Mesendoderm (in vitro differentiated cells): ENCODE measurements at places on chromosomes 5 and 9.

GRCh38 chr5:41156739-41157138, 56.6 kb downstream of the C6 start:
- H3K36me3 ChIP-seq, result no peaks in the 10 kb centered on the region
- no peaks in the 10 kb centered on the region for H3K4me1 ChIP-seq
- no peaks in the 10 kb centered on the region for H3K27me3 ChIP-seq

GRCh38 chr5:13648822-13649221, 295.7 kb downstream of the DNAH5 start:
- H3K36me3 ChIP-seq, result no peaks in the 10 kb centered on the region
- H3K4me3 ChIP-seq, result no peak overlapping the region
- no peak for DNase-seq
- H3K4me1 ChIP-seq, result no peaks in the 10 kb centered on the region
- no peak overlapping the region for H3K27ac ChIP-seq
- H3K27me3 ChIP-seq, result no peaks in the 10 kb centered on the region

DNA sequence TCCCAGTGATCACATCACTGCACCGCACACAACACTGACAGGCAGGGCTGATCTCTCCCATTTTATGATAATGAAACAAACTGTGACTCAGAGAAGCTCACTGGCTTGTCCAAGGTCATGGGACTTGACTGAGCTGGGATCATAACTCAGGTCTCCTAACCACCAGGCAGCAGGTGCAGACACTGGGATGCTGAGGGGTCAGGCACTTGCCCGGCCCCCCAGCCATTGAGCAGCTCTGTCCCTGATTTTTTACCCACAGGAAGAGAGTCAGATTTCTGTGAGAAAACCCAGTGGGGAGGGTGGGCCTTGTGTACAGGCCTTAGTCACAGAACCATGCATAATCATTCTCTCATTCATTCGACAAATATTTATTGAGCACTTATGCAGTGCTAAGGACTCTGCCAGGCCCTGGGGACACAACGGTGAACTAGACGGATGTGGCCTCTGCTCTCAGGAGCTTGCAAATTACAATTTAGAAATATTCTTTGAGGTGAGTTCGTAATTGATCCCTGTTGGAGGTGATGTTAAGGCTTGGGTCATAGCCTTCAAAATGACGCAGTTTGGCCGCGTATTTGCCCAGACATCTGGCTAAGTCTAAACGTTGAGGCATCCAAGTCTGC, 54.5 kb upstream of the TGFBR1 start:
- DNase-seq, result no peak
- no peak overlapping the region for H3K4me3 ChIP-seq
- H3K4me1 ChIP-seq, result no peaks in the 10 kb centered on the region

GRCh38 chr5:41181691-41182564, 31.4 kb downstream of the C6 start:
- no peaks in the 10 kb centered on the region for H3K36me3 ChIP-seq
- no peak overlapping the region for H3K27ac ChIP-seq
- H3K4me1 ChIP-seq, result no peaks in the 10 kb centered on the region
- DNase-seq, result peak; percentile 3
- no peaks in the 10 kb centered on the region for H3K27me3 ChIP-seq

DNA sequence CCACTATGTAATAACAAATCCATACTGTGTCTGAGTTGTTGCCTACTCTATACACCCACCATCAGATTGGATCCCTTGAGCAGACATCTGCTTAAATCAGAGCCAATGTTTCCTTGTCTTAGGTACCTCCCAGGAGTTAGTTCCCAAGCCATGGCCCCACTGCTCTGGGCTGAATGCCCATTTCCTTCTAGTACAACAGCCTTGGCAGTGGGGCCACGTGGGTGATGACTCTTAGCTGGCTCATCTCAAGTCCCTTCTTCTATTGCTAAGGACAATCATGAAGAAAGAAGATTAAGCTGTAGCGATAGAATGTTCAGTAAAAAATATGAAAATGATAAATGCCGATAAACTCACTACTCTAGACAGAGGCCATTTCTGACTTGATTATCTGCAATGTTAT, 16.6 kb downstream of the PTGR1 start:
- no peak for DNase-seq
- H3K36me3 ChIP-seq, result peaks cover 12% of the 10 kb centered on the region
- no peak overlapping the region for H3K27ac ChIP-seq
- H3K27me3 ChIP-seq, result no peaks in the 10 kb centered on the region
- no peak overlapping the region for H3K4me3 ChIP-seq
- H3K4me1 ChIP-seq, result no peaks in the 10 kb centered on the region

GRCh38 chr5:18653216-18653752, 1019.0 kb downstream of the TAF11L14 start:
- no peaks in the 10 kb centered on the region for H3K36me3 ChIP-seq
- no peak overlapping the region for H3K27ac ChIP-seq
- no peaks in the 10 kb centered on the region for H3K27me3 ChIP-seq
- H3K4me3 ChIP-seq, result no peak overlapping the region
- DNase-seq, result no peak
- H3K4me1 ChIP-seq, result no peaks in the 10 kb centered on the region

DNA sequence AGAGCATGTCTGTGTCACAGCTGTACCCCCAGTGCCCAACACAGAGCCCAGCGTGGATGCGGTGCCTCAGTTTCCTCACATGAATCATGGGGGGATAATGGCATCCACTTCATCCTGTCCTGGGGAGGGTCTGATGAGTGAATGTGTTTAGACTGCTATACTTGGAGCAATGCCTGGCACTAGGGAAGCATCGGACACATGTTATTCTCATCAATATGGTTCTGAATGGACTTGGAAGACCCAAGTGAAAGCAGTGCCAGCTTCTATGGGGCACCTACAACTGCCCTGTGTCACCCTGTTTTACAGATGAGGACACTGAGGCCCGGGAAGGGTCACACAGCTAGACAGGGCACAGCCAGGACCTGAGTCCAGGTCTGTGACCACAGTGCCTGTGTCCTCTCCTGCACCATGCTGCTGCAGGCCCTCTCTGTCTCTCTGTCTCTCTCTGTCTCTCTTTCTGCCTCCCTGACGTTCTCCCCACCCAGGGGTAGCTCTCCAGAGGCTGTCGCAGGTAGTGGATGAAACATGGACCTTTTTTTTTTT, 42.3 kb upstream of the NEK6 start:
- no peaks in the 10 kb centered on the region for H3K27me3 ChIP-seq
- H3K36me3 ChIP-seq, result no peaks in the 10 kb centered on the region
- DNase-seq, result no peak
- H3K4me1 ChIP-seq, result no peaks in the 10 kb centered on the region
- no peak overlapping the region for H3K27ac ChIP-seq
- H3K4me3 ChIP-seq, result no peak overlapping the region

DNA sequence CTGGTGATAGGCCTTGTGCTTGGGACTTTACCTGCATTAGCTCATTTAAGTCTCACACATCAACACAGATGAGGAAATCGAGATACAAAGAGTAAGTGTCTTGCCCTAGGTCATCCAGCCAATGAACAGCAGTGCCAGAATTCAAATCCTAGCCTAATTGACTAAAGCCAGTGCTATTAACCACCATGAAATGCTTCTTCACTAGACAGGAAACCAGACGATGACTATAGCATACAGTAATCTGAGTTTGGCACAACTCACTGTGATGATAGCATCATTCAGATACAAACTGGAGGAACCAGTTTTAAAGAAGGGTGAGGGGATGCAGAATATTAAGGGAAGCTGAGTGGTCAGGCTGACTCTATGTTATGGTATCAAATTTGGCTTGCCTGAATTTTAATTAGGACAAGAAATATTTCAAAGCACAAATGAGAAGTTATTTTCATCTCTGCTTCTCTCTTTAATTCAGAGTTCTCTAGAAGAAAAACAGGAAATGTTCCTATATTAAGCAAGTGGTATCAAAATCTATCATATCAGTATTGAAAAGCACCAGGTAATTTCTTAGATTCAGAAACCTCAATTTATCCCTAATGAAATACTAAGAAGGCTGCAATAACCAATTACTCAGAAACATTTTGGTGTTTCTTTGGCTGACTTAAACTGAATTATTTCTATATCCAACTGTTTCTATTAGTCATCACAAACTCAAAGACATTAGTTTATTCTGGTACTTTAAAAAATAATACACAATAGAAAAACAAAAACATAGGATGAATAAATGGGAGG, 147.0 kb upstream of the RASA1 start:
- H3K4me3 ChIP-seq, result no peak overlapping the region
- no peak for DNase-seq
- H3K36me3 ChIP-seq, result no peaks in the 10 kb centered on the region

GRCh38 chr5:160616712-160617497, 195.2 kb downstream of the PTTG1 start:
- no peak overlapping the region for H3K4me3 ChIP-seq
- H3K4me1 ChIP-seq, result no peaks in the 10 kb centered on the region
- H3K27me3 ChIP-seq, result no peaks in the 10 kb centered on the region

GRCh38 chr9:80049096-80049782, 477.5 kb downstream of the TLE4 start:
- H3K4me1 ChIP-seq, result no peaks in the 10 kb centered on the region
- H3K4me3 ChIP-seq, result no peak overlapping the region
- peak; percentile 65 for DNase-seq
- H3K27ac ChIP-seq, result no peak overlapping the region
- H3K27me3 ChIP-seq, result no peaks in the 10 kb centered on the region

GRCh38 chr5:66351813-66352212, 207.7 kb downstream of the SREK1 start:
- H3K27me3 ChIP-seq, result no peaks in the 10 kb centered on the region
- no peaks in the 10 kb centered on the region for H3K4me1 ChIP-seq
- no peak for DNase-seq
- no peaks in the 10 kb centered on the region for H3K36me3 ChIP-seq
- H3K27ac ChIP-seq, result no peak overlapping the region

- no peaks in the 10 kb centered on the region for H3K4me1 ChIP-seq
- DNase-seq, result no peak
- H3K36me3 ChIP-seq, result no peaks in the 10 kb centered on the region
- no peak overlapping the region for H3K4me3 ChIP-seq
- no peak overlapping the region for H3K27ac ChIP-seq
Measured at GRCh38 chr5:129362456-129362855, 97.6 kb upstream of the ADAMTS19 start.

- no peaks in the 10 kb centered on the region for H3K27me3 ChIP-seq
- H3K36me3 ChIP-seq, result no peaks in the 10 kb centered on the region
- H3K4me1 ChIP-seq, result no peaks in the 10 kb centered on the region
- H3K4me3 ChIP-seq, result no peak overlapping the region
- H3K27ac ChIP-seq, result no peak overlapping the region
- DNase-seq, result no peak
Measured at GRCh38 chr5:28065656-28066055, 1027.3 kb upstream of the CDH9 start.

DNA sequence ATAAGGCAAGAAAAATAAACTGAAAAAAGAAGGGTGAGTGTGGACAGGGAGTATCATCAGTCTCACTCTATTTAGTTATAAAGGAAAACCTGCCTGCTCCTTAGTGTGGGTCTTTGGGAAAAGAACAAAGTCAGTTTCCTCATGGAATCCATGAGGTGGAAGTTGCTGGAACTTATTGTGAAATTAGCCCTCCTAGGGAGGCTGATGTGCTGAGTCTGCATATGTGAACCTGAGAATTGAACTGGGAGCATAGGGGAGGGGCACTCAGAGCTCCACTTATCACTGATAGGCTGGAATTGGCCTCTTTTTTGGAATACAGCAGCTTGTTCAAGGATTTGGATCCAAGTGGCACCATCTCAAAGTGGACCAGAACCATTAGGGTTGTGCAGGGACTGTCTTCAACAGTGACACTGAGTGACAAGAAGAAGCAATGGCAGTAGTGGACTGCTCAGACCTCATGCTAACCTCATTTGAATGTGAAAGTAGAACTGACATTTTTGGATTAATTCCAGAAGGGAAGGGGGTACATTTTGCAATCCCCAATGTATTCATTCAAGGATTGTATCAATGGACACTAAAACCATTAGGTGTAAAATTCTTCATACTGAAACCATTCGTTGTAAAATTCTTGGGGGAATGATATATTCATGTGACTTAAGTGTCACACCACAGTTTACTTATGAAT, 103.6 kb upstream of the KLF9 start:
- H3K4me1 ChIP-seq, result no peaks in the 10 kb centered on the region
- no peaks in the 10 kb centered on the region for H3K36me3 ChIP-seq
- H3K4me3 ChIP-seq, result no peak overlapping the region
- no peak overlapping the region for H3K27ac ChIP-seq
- H3K27me3 ChIP-seq, result no peaks in the 10 kb centered on the region

DNA sequence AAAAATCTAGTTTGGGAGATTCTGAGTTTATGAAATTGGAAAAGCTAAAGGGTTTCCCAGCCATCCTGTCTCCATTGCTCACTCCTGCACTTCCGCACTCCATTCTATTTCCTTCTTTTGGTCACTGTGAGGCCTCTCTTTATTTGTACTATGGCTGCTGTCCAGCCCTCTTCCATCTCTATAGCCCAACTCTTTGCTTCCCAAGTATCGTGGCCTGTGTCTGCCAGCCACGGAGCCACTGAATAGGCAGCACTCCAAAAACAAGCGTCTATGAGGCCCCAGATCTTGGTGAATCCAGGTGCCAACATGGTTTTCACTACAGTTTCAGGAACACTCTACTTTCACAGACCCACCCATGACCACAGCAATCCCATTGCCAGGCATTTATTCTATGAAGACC, 37.2 kb downstream of the GRAMD2B start:
- no peaks in the 10 kb centered on the region for H3K36me3 ChIP-seq
- H3K27me3 ChIP-seq, result no peaks in the 10 kb centered on the region
- no peaks in the 10 kb centered on the region for H3K4me1 ChIP-seq
- no peak overlapping the region for H3K4me3 ChIP-seq

GRCh38 chr9:935348-935965, 41.0 kb upstream of the DMRT3 start:
- H3K4me1 ChIP-seq, result no peaks in the 10 kb centered on the region
- no peaks in the 10 kb centered on the region for H3K36me3 ChIP-seq
- no peaks in the 10 kb centered on the region for H3K27me3 ChIP-seq
- H3K4me3 ChIP-seq, result no peak overlapping the region
- DNase-seq, result no peak

DNA sequence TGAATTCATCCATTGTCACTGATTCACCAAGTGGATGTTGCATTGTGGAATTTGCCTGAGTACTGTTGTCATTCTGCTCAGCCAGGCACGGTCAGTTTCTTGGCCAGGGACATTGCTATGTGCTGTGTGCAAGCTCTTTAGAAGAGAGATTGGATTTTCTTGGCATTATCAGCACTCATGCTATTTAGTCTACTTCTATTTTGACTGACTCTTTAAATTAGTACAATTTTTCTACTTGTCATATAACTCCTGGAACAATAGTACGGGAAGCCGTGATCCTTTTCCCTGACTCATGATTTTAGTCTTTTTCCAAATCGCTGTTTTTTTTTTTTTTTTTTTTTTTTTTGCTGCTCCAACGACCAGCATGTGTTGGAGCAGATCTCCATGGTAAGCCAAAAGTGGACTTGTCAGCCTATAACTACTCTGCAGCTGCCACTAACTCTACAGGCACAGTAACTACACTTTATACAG, 129.7 kb downstream of the CDC42SE2 start:
- no peaks in the 10 kb centered on the region for H3K36me3 ChIP-seq
- no peak overlapping the region for H3K27ac ChIP-seq
- no peaks in the 10 kb centered on the region for H3K4me1 ChIP-seq
- H3K27me3 ChIP-seq, result no peaks in the 10 kb centered on the region
- no peak for DNase-seq
